ENCODE measurements at places on chromosomes 11 and 22. TPM values are rescaled to one million over a fixed set of nuclear protein-coding genes. Genes with fewer than 3 reads are reported as not detected.

Gene OR6X1
- not detected for total RNA-seq

Gene C22orf42
- total RNA-seq, result not detected

Gene MS4A12
- total RNA-seq, result not detected

Gene TMEM191B
- total RNA-seq, result 0.59 TPM

Gene FGF4
- not detected for total RNA-seq

Gene CEND1
- not detected for total RNA-seq

Gene PRRG4
- 11.2 TPM for total RNA-seq

Gene MPPED2
- total RNA-seq, result 9.0 TPM

Gene KCTD14
- 1.6 TPM for total RNA-seq

Gene FXYD6
- 30.3 TPM for total RNA-seq

Gene VSIG2
- total RNA-seq, result 0.20 TPM

Gene MRGPRE
- total RNA-seq, result not detected

Gene TBX10
- not detected for total RNA-seq

Gene PIK3IP1
- total RNA-seq, result 14.9 TPM

Gene PARVA
- total RNA-seq, result 23.0 TPM

Gene IGLL1
- 0.39 TPM for total RNA-seq

Gene ATP5MG
- total RNA-seq, result 65.8 TPM
